Muscle of leg (tissue), 16 donors: ENCODE measurements at places on chromosomes 16 and 17. TPM values are rescaled to one million over a fixed set of nuclear protein-coding genes. Genes with fewer than 3 reads are reported as not detected.

DNA sequence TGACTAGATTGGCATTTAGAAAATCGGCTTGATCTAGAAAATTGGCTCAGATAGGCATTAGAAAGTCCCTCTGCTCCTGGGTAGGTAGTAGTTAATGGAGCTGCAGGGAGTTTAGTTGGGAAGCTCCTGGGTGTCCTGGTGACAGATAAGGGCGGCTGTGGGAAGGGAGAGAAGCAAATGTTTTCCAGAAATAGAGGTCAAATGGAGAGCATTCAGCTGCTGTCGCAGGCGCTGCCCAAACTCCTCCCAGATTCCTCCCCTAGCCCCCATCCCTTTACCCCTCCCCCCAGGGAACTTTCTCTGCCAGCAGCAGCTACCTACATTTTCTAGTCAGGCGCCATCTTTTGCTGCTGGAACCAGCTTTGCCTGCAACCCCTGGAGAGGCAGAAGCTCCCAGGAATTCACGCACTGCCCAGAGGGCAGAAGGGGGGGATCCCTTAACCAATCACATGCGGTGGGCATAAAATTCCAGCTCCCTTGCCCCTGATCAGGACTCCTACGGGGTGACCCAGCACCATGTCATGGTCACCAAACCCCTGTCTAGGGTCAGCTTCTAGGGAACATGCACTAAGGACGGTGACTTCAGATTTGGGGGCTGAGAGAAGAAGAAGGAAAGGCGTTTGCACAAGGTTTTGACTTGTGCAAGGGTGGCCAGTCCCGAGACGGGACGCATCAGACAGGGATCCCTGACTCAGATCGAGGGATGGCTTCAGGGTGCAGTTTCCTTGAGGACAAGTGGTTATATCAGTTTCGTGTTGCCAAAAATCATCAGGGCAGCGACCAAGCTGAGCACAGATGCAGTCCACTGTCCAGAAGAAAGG, 43.8 kb downstream of the SOCS1 start:
- no peak overlapping the region for H3K27ac ChIP-seq
- H3K27me3 ChIP-seq = no peaks in the 10 kb centered on the region
- H3K4me3 ChIP-seq = no peak overlapping the region
- peaks cover 20% of the 10 kb centered on the region for H3K4me1 ChIP-seq
- no peaks in the 10 kb centered on the region for H3K36me3 ChIP-seq

- DNase-seq = no peak
- no peaks in the 10 kb centered on the region for H3K27me3 ChIP-seq
- H3K27ac ChIP-seq = no peak overlapping the region
- no peaks in the 10 kb centered on the region for H3K4me1 ChIP-seq
- H3K4me3 ChIP-seq = no peak overlapping the region
Observed at GRCh38 chr17:34370997-34371395, 8.0 kb upstream of the CCL1 start.

Gene TVP23B
- 29.3 TPM for total RNA-seq

Gene USP43
- 0.49 TPM for total RNA-seq

Gene ANKFN1
- 0.13 TPM for total RNA-seq

- H3K36me3 ChIP-seq = peaks cover 46% of the 10 kb centered on the region
- H3K27me3 ChIP-seq = no peaks in the 10 kb centered on the region
- no peak for DNase-seq
- no peak overlapping the region for H3K4me3 ChIP-seq
- no peak overlapping the region for H3K27ac ChIP-seq
Observed at GRCh38 chr17:64488301-64488700, 8.6 kb downstream of the POLG2 start.

DNA sequence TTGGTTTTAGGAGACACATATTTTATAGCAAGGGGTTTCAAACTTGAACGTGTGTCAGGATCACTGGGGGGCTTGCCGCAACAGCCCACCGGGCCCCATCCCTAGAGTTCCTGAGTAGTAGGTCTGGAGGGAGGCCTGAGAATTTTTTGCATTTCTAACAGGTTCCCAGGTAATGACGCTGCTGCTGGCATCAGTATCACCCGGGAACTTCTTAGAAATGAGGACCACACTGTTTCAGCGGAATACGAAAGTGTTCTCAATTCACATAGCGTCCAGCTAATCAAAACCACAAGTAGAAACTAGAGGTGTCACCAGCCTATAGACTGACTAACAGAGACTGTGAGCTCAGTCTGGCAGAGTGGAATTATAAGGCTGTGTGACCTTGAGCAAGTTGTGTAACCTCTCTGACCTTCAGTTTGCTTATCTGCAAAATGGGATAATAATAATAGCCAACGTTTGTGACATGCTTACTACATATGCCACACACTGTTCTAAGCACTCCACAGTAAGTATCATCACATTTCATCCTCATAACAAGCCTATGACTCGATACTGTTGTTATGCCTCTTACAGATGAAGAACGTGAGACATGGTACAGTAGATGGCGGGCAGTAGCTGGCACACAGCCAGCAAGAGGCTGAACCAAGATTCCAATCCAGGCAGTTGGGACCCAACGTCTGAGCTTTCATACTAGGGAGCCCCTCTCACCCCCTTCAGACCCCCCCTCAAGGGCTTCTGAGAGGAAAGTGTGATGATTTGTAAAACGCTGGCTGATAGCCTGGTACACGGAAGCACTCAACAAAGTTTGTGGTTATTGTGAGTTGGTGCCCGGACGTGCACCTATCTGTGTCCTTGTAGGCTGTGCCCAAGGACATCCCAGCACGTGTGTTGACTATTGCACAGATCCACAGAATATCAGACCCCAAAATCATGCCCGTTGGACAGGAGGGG, 4.6 kb upstream of the ICAM2 start:
- no peaks in the 10 kb centered on the region for H3K27me3 ChIP-seq
- H3K27ac ChIP-seq = peak overlapping the region; percentile 44
- no peak for DNase-seq
- H3K4me3 ChIP-seq = no peak overlapping the region
- H3K36me3 ChIP-seq = no peaks in the 10 kb centered on the region
- peaks cover 11% of the 10 kb centered on the region for H3K4me1 ChIP-seq

DNA sequence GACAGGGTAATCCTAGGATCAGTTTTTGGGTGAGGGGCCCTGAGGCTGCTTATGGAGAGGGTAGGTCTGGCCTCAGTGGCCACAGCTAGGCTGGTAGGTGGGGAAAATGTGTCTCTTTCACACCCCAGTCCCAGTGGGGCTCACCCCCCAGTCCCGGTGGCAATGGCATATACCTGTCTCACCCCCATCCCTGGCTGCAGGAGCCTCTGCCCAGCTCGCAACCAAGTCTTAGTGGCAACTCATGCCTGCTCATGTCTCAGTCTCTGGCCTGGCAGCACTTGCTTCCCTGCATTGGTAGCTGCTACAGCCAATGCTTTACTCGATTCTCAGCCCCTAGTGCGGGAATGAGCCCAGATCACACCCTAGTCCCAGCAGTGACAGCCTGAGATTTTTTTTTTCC, 221.5 kb downstream of the BCAS3 start:
- no peaks in the 10 kb centered on the region for H3K4me1 ChIP-seq
- H3K27me3 ChIP-seq = no peaks in the 10 kb centered on the region
- no peak for DNase-seq
- H3K36me3 ChIP-seq = no peaks in the 10 kb centered on the region
- H3K27ac ChIP-seq = no peak overlapping the region
- no peak overlapping the region for H3K4me3 ChIP-seq

DNA sequence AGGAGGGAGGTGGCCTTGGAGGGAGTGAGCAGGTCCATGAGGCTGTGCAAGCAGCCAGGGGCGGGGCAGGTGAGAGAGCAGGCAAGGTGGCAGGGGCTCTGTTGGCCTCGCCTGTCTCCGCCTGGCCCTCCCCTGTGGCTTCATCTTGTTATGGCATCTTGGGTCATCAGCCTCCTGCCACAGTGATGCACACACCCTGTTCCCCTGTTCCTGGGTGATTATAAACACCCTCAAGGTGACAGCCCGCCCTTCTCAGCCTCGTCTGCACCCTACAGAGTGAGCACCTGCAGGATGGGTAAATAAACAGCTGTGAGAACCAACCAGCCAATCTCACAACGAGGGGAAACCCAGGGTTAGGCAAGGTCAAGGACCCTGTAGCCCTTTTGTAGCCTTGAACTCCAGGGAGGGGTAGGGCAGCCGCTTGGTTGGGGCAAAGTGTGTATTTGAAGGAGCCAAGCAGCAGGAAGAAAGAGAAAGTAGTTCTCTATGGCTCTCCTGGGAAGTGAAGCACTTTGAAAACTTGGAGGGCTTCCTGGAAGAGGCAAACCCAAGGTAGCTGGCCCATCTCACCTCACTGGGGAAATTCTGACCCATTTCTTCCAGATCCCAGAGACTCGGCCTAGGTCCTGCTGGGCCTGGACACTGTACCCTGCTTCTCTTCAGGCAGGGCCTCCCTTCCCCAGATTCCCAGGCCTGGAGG, 60.6 kb downstream of the NT5M start:
- no peak overlapping the region for H3K4me3 ChIP-seq
- peak overlapping the region; percentile 33 for H3K27ac ChIP-seq
- no peaks in the 10 kb centered on the region for H3K27me3 ChIP-seq
- H3K36me3 ChIP-seq = no peaks in the 10 kb centered on the region
- H3K4me1 ChIP-seq = peaks cover 33% of the 10 kb centered on the region
